Activated CD8-positive, alpha-beta T cell treated with anti-CD3 and anti-CD28 coated beads, Interleukin-2, amount 10 ng/mL, durations not matched to agents 7 days and 5 days (primary cell): ENCODE measurements at places on chromosomes 4 and X. TPM values are rescaled to one million over a fixed set of nuclear protein-coding genes. Genes with fewer than 3 reads are reported as not detected.

Gene PASD1
- not detected for total RNA-seq

Gene SMIM10L2A
- total RNA-seq = 0.58 TPM

Gene DGKK
- not detected for total RNA-seq

Gene DRD5
- total RNA-seq = not detected

Gene GLRA3
- total RNA-seq = not detected

Gene TNIP3
- 0.42 TPM for total RNA-seq

Gene EDA
- 0.76 TPM for total RNA-seq

Gene NOP14
- 52.3 TPM for total RNA-seq

Gene USP17L11
- not detected for total RNA-seq

Gene MTNR1A
- not detected for total RNA-seq

Gene MAGEA6
- not detected for total RNA-seq

Gene CFAP97
- 29.1 TPM for total RNA-seq

Gene SLC10A6
- not detected for total RNA-seq

Gene HSD17B13
- 0.16 TPM for total RNA-seq

Gene TRPC5OS
- total RNA-seq = not detected

Gene DIPK2B
- total RNA-seq = not detected

Gene LRIT3
- total RNA-seq = 0.16 TPM

Gene HTATSF1
- total RNA-seq = 96.2 TPM

Gene CXCL6
- total RNA-seq = not detected

Gene USP17L12
- not detected for total RNA-seq

Gene GAGE10
- total RNA-seq = not detected

Gene GAGE12H
- total RNA-seq = not detected

Gene SASH3
- total RNA-seq = 303 TPM

Gene FABP2
- total RNA-seq = not detected

Gene PRR32
- total RNA-seq = not detected

Gene EGFL6
- 15.6 TPM for total RNA-seq

Gene OPHN1
- total RNA-seq = 0.05 TPM

Gene TMPRSS11F
- not detected for total RNA-seq

Gene SPANXD
- not detected for total RNA-seq

Gene SUPT20HL2
- not detected for total RNA-seq

Gene ZNF280C
- total RNA-seq = 5.0 TPM

Gene F9
- not detected for total RNA-seq

Gene C4orf54
- total RNA-seq = not detected

Gene CTSO
- 2.3 TPM for total RNA-seq

Gene TEX13B
- not detected for total RNA-seq

Gene ADAM29
- total RNA-seq = not detected

Gene GPAT3
- 2.9 TPM for total RNA-seq

Gene RAB9B
- total RNA-seq = 0.29 TPM

Gene MAB21L2
- not detected for total RNA-seq

Gene N4BP2
- total RNA-seq = 29.0 TPM

Gene DDIT4L
- not detected for total RNA-seq

Gene CAPN6
- total RNA-seq = not detected

Gene FGF2
- not detected for total RNA-seq

Gene CXCR3
- 145 TPM for total RNA-seq

Gene TTC29
- total RNA-seq = not detected

Gene SLC9B1
- total RNA-seq = 0.83 TPM

Gene SORCS2
- total RNA-seq = not detected

Gene VEGFC
- not detected for total RNA-seq

Gene MAGEA8
- total RNA-seq = not detected

Gene PGAM4
- 0.52 TPM for total RNA-seq

Gene PAGE4
- not detected for total RNA-seq
